Tibial nerve (tissue), 4 donors: ENCODE measurements at places on chromosomes 3 and 15.

DNA sequence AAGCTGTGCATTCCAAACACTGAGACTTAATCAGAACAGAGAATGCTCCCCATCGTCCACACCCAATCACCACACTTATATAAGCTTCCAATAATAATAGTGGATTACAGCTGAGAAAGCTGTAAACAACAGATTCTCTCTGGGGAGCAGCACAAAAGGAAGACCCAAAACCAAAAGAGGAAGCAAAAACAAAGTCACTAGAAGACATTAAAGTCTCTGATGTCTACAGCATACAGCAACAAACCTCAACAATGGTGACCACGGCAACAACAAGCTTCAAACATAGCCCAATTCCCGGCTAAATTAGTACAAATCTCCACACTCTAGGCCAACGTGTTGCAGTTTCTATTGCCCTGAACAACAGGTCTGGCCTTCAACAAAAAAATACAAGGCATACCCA is 37.7 kb downstream of the ZDHHC23 start:
- DNase-seq: no peak

GRCh38 chr3:149534671-149535332 is 60.3 kb downstream of the TM4SF4 start:
- DNase-seq: no peak

DNA sequence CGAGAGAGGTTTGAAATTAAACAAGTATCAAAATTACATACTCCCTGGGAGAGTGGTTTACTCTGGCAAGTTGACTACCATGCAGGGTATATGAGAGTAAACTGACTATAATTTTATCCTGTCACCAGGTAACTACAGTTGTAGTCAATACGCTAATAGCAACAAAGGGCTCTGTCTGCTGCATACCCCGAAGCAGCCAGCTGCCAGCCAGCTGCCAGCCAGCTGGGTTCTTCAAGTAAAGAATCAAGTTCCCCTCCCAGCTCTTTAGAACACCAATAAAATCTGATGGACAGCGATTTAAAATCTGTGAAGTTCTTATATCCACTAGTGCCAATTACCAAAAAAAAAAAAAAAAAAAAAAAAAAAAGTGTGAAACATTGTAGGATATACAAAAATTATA is 417.7 kb upstream of the CFAP20DC start:
- DNase-seq: no peak

DNA sequence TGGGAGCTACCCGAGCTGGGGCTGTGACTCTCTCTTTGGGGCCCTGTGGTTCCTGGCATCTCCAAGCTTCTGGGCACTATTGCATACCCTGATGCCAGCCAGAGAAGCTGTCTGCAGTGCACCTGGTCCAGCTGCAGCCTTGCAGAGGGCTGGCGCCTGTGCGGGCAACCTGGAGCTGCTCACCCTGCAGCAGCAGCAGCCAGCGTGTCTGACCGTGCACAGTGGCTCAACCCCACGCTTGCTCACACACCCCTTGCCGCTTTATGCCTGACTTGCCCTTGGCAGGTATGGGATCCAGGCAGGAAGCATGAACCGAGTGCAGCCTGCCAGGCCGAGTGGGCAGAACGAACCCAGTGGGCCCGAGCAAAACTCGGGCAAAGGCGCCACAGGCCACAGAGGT is 69.9 kb downstream of the GLB1 start:
- no peak for DNase-seq

- no peak for DNase-seq
Measured at GRCh38 chr3:169354774-169355501, 308.6 kb downstream of the MECOM start.

DNA sequence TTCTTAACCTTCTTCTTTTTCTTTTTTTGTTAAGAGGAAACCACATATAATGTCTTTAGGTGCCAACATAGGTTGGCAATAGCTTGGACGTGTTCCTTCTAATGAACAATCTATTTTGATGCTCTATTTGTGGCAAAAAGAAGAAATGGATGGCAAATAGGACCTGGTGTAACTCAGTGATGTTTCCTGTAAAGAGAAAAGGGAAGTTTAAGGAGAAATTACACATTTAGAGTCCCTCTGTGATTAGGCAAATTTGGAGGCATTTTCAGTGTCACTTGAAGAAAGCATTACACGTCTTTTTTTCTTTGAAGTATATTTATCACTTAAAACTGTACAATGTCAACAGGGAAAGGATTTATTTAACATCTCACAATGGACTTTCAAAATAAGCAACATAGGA is 327.1 kb downstream of the ZIC1 start:
- no peak for DNase-seq

GRCh38 chr3:54928046-54928770 is at the start of gene LRTM1:
TSS of gene LRTM1 (minus strand) at chr3:54928059. CDS start at chr3:54927911, 148 bp downstream.
- no peak for DNase-seq

DNA sequence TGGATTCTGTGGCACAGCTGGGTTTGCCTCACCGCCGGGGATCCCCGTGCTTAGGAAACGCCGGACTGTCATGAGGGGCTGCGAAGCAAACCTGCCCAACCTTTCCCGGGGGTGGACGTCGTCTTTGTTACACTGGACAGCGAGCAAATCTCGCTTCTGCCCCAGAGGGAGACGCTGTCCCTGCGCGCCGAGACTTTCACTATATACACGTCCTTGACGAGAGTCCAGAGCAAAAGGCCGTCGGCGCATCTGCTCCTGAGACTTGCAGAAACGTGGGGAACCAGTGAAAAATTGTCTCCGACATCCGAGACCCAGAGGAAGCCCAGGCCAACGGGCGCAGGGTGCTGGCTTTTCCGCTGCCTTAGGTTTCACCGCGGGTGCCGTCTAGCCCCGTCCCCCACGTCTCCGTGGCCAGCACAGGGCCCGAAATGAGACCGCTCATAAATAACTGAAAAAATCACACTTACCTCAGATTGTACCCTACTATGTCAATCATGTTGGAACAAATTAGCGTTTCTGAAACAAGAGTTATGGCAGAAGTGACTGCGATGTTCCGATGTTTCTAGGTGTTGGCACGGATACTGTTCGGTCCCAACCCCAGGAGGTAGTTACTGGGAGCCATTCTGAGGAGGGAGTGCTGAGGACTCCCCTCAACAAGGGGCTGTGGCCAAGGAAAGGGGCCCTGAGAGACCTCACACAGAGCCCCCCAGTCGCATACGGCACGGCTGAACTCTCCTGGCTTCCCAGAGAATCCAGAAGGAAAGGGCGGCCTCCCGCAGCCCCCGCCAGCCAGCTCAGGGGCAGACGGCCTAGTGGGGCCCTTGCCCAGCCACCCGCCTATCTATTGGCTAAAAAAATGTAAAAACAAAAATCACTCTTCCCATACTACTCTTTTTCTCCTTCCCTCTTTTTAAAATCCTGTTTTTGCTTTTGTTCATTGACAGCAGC is 14.4 kb upstream of the MUC4 start:
- DNase-seq: no peak

DNA sequence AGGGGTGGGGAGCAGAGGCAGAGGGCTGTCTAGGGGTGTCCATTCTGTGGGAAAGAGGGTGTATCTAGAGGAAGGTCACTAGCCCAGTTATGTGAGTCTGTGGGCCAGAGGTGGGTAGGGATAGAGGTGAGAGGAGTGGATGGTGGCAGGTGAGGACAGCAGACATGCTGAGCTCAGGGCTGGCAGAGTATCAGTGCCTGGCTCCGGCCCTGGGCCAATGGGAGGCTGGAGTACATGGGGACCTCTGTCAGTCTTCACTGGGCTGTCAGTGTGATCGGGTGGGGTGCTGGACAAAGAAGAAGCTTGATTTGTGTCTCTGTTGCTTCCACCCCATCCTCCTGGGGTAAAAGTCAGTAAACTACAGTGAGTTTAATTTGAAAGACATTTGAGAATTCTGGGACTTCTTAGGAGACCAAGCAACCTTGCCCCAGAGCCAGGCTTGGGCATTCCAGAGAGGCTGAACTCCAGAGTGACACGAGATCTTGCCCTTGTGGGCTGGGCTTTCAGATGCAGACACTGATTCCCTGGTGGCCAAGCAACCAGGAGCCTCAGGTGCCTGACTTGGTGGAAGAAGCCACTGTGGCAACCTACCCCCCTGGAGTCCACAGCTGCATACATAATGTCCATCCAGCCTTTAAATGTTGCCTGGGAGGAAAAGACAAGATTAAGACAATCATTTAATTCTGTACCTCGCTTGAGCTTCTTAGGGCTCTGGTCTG is 60.7 kb downstream of the EXOG start:
- no peak for DNase-seq

GRCh38 chr15:47434596-47434995 is 282.7 kb upstream of the SEMA6D start:
- DNase-seq: no peak

- DNase-seq: no peak
Measured at GRCh38 chr15:36469311-36469966, 110.0 kb upstream of the CDIN1 start.

- peak; percentile 58 for DNase-seq
Measured at GRCh38 chr3:86982883-86983282, 8.1 kb downstream of the VGLL3 start.

GRCh38 chr15:43118829-43119228 is 13.0 kb upstream of the UBR1 start:
- DNase-seq: no peak

DNA sequence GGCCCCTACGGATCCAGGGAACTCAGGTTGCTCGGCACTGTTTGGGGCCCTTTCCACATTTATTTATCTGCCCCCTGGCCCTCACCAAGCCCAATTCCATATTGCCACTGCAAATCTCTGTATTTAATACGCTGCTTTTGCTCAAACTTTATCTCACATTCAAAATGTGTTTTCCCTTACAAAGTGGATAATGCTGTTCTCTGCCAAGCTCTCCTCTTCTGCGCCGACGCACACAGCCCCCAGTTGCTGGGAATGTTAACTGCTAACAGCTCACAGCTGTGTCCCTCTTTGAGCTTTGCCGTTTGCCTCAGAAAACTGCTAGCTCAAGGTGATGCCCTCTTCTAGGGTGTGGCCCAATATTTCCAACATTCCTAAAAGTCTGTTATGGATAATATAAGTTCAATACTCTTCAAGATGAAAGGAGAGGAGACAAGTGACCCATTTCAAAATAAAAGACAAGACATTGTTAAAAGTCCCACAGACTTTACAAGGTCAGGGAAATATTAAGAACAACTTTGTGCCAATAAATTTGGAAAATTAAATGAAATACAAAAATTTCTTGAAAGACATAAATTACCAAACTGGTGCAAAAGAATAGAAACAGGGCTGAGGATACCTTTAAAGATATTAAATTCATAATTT is 12.6 kb upstream of the FBN1 start:
- DNase-seq: no peak

DNA sequence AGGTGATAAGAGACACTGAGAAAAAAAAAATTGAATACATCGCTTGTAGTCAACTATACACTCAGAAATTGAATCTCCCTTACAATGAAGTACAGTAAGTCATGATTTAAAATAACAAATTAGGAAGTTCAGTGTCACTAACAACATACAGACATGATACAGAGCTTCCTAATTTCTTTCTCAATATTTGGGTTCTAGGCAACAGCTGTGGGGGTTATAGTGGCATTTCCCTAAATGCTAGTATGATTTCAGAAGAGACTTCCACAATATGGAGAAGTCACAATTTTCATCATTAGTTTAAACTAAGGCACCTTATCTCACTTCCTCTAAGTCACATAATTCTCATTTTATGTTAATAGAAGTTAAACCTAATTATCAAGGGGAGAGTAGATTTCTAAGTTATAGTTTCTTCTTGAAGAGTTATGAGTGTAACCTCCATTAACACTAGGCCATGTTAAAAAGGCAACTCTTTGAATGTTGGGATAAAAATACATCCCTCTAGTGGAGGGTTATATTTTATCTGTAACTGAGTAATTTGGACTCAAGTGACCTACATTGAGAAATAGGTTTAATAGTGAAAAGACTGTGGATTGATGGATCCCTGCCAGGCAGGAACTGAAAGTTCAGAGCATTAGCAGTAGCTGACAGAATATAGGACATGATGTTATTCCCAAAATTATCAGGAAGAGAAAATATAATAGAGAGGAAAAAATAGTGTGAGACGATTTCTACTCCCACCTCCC is 286.0 kb upstream of the SUCLG2 start:
- DNase-seq: no peak

DNA sequence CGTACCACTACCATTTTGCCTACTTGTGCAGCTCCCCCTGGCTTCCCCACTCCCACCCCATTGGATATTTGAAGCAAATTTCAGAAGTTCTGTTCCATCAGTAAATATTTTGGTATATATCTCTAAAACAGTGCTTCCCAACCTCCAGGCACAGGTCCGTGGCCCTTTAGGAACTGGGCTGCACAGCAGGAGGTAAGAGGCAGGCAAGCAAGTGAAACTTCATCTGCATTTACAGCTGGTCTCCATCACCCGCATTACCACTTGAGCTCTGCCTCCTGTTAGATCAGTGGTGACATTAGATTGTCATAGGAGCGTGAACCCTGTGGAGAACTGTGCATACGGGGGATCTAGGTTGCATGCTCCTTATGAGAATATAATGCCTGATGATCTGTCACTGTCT is 97.2 kb upstream of the LRRFIP2 start:
- no peak for DNase-seq

- no peak for DNase-seq
Measured at GRCh38 chr15:92612891-92613290, 42.7 kb downstream of the FAM174B start.

DNA sequence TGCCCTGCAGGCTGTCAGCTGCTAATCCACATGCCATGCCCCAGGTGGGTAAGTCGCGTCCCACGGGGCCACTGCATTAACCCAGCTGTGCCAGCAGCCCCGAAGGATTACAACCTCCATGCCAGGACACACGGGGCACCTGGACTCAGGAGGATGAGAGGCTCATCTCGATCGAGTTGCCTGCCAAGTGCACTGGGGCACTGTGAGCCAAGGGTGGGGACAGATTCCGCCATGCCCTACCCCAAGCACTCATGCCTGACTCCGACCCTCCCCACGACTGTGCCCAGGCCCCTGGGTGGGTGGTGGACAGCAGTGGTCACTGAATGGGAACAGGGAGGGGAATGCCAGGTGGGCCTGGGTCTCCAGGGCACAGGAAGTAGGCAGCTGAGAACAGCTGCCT is 20.7 kb upstream of the SNRPA1 start:
- no peak for DNase-seq

- no peak for DNase-seq
Measured at GRCh38 chr15:51801391-51801835, 28.0 kb upstream of the TMOD3 start.

- no peak for DNase-seq
Measured at GRCh38 chr3:153617463-153617862, 455.4 kb downstream of the RAP2B start.

DNA sequence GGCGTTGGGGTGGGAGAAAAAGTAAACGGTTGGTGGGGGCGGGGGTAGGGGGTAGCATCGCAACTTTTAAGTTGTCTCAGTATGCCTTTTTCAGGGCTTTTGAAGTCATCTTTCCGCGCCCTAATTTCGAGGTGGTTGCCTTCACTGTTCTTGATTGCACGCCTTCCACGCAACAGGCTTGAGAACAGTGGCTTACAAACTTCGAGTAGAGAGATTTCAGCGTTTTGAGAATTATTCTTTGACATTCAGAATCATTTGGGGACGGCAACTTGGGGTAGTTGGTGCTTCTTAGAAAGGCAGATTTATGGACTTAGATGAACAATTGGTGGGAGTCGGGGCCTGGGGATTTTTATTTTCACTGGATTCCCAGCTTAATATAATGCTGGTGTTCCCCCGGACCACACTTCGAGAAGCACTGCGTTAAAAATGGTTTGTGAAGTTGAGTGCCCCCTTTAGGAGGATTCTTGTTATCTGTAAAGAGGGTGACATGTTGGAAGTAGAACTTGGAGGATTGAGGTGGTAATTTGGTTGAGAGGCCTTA is 880 bp downstream of the PPP4R2 start:
- DNase-seq: no peak
